ENCODE measurements at places on chromosomes 5 and 9.
A peak's percentile ranks its signal among the peaks of the same experiment; 100 is the strongest.

- peak overlapping the region; percentile 81 for H3K27ac ChIP-seq
- DNase-seq = peak; percentile 62
- H3K4me3 ChIP-seq = no peak overlapping the region
- peaks cover 58% of the 10 kb centered on the region for H3K4me1 ChIP-seq
Observed at GRCh38 chr5:14036947-14037346, 92.5 kb upstream of the DNAH5 start.

DNA sequence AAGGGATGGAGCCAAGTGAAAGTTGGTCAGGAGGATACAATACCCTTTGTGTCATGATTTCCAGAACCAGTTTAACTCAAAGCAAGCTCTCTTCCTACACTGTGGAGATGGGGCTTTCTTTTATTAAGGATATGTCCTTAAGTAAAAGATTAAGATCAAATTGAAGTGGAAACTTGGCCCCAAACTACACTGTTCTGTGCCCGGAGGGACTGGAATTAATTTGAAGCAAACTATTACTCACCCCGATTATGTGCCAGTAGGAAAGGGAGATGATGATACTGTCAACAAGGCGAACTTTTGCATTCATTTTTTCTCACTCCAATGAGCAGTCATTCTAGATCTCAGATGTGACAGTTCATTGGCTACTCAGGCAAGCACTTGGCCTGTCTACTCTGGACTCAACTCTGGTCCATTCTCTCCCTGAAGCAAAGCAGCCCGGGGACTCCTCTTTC lies 186.7 kb downstream of the NTRK2 start:
- no peaks in the 10 kb centered on the region for H3K36me3 ChIP-seq
- no peak for DNase-seq
- no peaks in the 10 kb centered on the region for H3K4me1 ChIP-seq
- no peak overlapping the region for H3K4me3 ChIP-seq
- no peak overlapping the region for H3K27ac ChIP-seq

- H3K4me1 ChIP-seq = peaks cover 2% of the 10 kb centered on the region
- H3K27ac ChIP-seq = no peak overlapping the region
- no peaks in the 10 kb centered on the region for H3K36me3 ChIP-seq
- DNase-seq = no peak
Observed at GRCh38 chr9:87227456-87227855, 270.2 kb upstream of the DAPK1 start.

- H3K36me3 ChIP-seq = peaks cover 12% of the 10 kb centered on the region
- H3K27me3 ChIP-seq = no peaks in the 10 kb centered on the region
- H3K4me1 ChIP-seq = no peaks in the 10 kb centered on the region
- DNase-seq = no peak
- H3K4me3 ChIP-seq = no peak overlapping the region
- no peak overlapping the region for H3K27ac ChIP-seq
Observed at GRCh38 chr9:137836831-137837241, 40.7 kb upstream of the CACNA1B start.

DNA sequence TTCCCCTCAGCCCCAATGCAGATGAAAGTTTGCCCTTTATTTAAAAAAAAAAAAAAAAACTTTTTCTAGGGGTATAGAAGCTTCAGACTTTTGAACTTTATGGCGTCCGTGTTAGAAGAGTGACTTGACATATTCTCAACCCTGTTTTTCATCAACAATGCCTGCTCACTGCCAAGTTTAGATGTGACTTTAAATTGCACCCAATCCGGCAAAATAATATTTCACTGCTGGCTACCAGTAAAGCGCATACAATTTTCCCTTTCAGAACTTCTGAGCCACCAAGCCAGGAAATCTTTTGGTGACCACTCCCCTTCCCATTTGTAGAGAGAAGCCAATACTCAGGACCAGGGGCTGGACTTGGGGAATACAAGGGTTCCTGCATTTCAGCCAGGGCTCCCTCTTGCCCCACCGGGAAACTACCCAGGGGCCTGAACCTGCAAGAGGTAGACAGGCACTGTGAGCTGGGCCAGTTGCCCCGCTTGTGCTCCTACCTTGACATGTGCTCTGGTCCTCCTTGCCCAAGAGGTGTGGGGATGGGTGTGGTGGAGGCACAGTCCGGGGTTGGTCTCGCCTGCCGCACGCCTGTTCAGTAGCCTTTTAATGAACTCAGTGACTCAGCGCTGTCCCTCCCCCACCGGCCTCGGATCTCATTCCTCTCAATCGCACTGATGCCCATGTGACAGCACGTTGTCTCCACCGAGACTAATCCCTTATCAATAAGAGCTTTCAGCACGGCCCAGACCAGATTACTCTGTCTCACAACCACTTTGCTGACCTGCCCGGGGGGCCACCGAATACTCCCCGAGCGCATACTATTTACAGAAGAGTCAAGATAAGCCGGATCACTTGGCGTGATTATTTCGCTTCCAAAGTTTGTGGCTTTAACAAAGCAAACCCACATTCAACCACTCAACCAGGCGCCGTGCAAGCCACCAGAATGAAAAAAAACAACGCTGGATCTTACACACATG lies 226.4 kb downstream of the DCP2 start:
- H3K4me3 ChIP-seq = no peak overlapping the region
- H3K36me3 ChIP-seq = no peaks in the 10 kb centered on the region
- H3K4me1 ChIP-seq = no peaks in the 10 kb centered on the region

GRCh38 chr5:75020016-75020656 lies 32.2 kb downstream of the GCNT4 start:
- no peaks in the 10 kb centered on the region for H3K4me1 ChIP-seq
- no peak overlapping the region for H3K4me3 ChIP-seq
- DNase-seq = no peak
- no peak overlapping the region for H3K27ac ChIP-seq
- H3K27me3 ChIP-seq = no peaks in the 10 kb centered on the region
- H3K36me3 ChIP-seq = no peaks in the 10 kb centered on the region

Measured in fibroblast of lung (primary cell).